ENCODE measurements at places on chromosomes 2 and 18. TPM values are rescaled to one million over a fixed set of nuclear protein-coding genes. Genes with fewer than 3 reads are reported as not detected.

Gene CHRND
- not detected for total RNA-seq

Gene GNAL
- total RNA-seq: 5.4 TPM

Gene GNLY
- not detected for total RNA-seq

Gene WDR33
- 20.0 TPM for total RNA-seq

Gene NUP35
- 35.9 TPM for total RNA-seq

Gene COL4A3
- 0.28 TPM for total RNA-seq

Gene DOK6
- not detected for total RNA-seq

Gene POTEC
- not detected for total RNA-seq

Gene TFPI
- total RNA-seq: 59.6 TPM

Gene PPP1R1C
- total RNA-seq: 0.90 TPM

Gene PLGLB2
- total RNA-seq: not detected

Gene ITPRIPL1
- not detected for total RNA-seq

Gene HRH4
- total RNA-seq: not detected

Gene KLHL41
- total RNA-seq: 0.15 TPM

Gene DSG2
- total RNA-seq: 69.7 TPM

Gene SNTG2
- total RNA-seq: not detected

Gene RAB6C
- not detected for total RNA-seq

Gene PSTPIP2
- total RNA-seq: 0.34 TPM

Gene PROM2
- total RNA-seq: not detected

Gene ERBB4
- total RNA-seq: not detected

Gene MTERF4
- total RNA-seq: 25.4 TPM

Gene ADGRF3
- total RNA-seq: 0.10 TPM

Gene MRPL30
- total RNA-seq: 30.5 TPM

Gene CEBPZOS
- 41.7 TPM for total RNA-seq

Gene SERPINB3
- total RNA-seq: not detected

Gene CPO
- total RNA-seq: not detected

Gene FECH
- total RNA-seq: 36.2 TPM

Gene DTNA
- total RNA-seq: 0.14 TPM

Gene SGO2
- 14.9 TPM for total RNA-seq

All from A549 treated with ZK216348 at 1 μM for 4 hours (cell line).